ENCODE measurements at places on chromosomes 12 and 14.

- DNase-seq = no peak
Measured at GRCh38 chr12:108784270-108784669, 53.0 kb upstream of the CORO1C start.

DNA sequence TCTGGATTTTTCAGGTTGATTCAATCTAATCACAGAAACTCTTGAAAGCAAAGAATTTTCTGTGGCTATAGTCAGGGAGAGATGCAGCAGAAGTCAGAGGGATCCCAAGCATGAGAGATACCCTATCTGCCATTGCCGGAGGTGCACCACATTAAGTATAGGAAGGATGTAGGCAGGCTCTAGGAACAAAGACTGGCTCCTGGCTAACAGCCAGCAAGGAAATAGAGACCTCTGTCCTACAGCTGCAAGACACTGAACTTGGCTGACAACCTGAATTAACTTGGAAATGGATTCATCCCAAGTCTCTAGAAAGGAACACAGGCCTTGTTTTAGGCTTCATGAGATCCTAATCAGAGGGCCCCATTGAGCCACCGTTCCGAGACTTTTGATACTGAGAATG lies 364.9 kb upstream of the FLRT2 start:
- no peak for DNase-seq

DNA sequence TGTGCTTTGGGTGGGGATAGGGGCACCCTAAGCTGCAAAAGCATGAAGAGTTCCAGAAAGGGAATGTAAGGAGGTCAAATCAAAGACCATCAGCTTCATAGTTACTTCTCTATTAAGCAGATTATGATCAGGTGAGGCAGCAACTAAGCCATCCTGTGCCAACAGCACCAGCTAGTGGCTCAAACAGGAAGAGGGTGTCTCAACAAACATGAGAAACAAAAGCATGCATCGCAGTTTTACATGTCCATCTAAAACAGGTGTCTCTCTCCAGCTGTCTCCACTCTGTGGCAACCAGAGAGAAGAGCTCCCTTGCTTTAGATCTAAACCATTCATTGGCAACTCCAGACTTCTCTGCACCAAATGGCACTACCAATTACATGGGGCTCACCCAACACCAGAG lies 52.9 kb downstream of the ACTN1 start:
- DNase-seq = no peak

DNA sequence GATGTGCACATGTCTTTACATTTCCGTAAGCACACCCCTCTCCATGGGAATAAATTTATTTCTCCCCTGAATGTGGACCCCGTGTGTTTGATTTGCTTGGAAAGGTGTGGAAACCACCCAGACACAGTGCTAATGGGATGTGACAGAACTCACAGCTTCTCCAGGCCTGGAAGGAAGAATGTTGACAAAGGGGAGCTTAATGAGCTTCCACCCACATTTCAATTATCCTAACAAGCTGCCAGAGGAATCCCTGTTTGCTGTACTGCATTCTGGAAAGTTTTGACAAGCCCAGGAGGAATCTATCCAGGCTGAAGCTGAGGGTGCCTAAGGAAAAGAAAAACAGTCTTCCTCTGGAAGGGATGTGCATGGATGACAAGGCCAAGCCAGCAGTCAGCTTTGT lies 51.2 kb upstream of the CCDC60 start:
- no peak for DNase-seq

DNA sequence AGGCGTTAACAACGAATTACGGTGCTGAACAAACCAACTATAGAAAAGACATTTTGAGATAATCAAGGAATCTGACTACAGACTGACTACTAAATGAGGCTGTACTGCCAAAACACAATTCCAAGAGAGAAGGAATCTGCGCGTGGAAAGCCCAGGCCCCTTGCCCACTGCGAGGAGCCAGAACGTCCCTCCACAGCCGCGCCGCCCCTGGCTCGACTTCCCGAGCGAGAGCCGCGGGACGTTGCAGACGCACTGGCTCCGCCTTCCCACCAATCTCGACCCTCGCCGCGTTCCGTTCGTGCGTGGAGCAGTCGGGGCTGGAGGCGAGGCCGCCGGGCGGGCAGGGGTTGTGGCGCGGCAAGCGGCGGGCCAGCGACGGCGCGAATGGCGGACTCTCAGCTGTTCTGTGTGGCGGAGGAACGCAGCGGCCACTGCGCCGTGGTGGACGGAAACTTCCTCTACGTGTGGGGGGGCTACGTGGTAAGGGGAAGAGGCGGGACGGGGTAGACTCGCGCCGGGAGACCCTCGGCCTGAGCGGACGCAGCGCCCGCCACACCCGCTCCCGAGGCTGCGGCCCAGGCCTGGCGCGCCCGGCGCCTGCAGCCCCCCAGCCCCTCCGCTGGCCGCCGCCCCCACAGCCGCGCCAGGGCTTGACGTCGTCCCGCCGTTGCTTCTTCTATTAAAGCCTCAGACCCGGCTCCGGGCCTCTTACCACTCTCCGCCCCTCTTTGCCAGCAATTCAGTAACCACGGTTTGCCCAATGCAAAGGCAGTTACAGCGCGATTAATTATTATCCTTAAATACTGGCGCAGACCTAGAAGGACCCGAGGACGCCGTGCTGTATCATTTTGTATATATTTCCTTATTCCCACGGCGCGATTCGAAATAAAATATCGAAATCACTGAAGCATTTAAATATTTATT lies at the start of gene KLHDC1:
Gene KLHDC1 (plus strand): TSS at position 310 of the 924 bp plus-strand sequence. CDS start 75 bp downstream, at position 385.
- peak; percentile 64 for DNase-seq

DNA sequence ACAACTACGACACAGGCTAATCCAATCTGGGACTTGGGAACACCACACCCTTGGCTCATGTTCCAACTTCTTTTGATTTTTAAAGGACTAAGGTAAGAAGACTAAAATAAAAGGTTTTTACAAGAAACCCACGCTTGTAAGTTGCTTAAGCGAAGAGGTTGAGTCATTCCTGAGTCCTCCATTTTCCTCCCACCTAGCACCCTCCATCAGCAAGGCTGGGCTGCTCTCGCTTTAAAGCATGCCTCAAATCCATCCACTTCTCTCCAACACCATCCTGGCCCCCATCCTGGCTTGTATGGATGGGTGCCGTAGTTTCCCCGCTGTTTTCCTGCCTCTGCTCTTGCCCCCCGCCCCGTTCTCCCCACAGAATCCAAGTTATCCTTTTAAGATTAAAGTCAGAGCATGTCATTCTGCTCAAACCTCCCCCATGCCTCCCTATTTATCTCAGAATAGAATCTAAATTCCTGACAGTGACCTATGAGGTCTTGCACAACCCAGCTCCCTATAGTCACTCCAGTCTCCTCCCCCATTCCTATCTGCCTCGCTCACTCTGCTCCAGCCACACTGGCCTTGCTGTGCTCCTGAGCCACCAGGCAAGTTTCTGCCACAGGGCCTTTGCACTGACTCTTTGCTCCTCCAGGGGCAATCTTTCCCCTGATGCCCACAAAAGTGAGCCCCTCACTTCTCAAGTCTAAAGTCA lies 34.5 kb downstream of the SCARB1 start:
- no peak for DNase-seq

- DNase-seq = no peak
Measured at GRCh38 chr14:89870316-89870715, 84.2 kb downstream of the EFCAB11 start.

GRCh38 chr12:87756111-87756510 lies 273.1 kb downstream of the C12orf50 start:
- DNase-seq = no peak

DNA sequence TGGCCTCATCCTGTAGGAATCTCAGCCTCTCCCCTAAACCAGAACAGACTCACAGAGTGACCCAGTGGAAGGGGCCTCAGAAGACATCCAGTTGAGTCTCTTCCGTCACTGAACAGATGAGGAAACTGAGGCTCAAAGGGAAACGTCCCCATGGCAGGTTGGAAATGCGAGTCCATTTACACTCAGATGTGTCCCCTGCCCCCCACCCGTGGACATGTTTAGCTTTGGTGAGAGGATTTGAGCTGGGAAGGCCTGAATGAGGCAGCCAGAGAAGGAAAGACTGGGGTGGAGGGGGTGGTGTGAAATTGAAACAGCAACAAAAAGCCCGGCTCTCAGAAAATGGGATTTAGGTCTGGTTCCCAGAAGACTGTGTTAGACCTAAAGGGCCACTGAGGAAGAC lies 1.7 kb downstream of the FAIM2 start:
- DNase-seq = no peak

GRCh38 chr14:78455896-78456435 lies 285.8 kb downstream of the NRXN3 start:
- DNase-seq = no peak

DNA sequence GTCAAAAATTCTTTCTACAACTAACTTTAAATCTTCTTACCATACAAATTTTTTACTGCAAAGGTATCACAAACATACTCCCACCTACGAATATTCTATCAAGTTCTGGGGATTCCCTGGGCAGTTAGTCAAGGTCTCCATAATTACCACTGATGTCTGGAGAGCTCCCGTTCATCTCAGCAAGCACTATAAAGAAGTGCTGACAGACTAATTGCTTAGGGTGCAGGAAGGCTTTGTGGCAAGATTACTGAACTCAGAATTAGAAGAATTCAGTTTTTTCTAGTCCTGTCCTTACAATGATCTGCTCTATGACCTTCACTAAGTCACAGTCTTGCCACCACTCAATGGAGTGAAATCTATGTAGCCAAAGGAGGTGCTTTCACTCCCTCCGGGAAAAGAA lies 61.5 kb downstream of the DUSP16 start:
- DNase-seq = no peak

GRCh38 chr12:92432724-92433441 lies 269.9 kb upstream of the PLEKHG7 start:
- DNase-seq = no peak

GRCh38 chr12:107122452-107122958 lies 29.2 kb upstream of the CRY1 start:
- no peak for DNase-seq

- no peak for DNase-seq
Measured at GRCh38 chr12:45994736-45995135, 4.4 kb upstream of the SCAF11 start.

All from activated T-cell treated with anti-CD3 and anti-CD28 coated beads for 48 hours (primary cell).